Stimulated activated naive CD8-positive, alpha-beta T cell treated with anti-CD3 and anti-CD28 coated beads, Interleukin-15, Interleukin-2, amounts not matched to agents 100 U/mL and 50 U/mL, for 24 hours (primary cell): ENCODE measurements at places on chromosomes 12 and 14.
A peak's percentile ranks its signal among the peaks of the same experiment; 100 is the strongest.

DNA sequence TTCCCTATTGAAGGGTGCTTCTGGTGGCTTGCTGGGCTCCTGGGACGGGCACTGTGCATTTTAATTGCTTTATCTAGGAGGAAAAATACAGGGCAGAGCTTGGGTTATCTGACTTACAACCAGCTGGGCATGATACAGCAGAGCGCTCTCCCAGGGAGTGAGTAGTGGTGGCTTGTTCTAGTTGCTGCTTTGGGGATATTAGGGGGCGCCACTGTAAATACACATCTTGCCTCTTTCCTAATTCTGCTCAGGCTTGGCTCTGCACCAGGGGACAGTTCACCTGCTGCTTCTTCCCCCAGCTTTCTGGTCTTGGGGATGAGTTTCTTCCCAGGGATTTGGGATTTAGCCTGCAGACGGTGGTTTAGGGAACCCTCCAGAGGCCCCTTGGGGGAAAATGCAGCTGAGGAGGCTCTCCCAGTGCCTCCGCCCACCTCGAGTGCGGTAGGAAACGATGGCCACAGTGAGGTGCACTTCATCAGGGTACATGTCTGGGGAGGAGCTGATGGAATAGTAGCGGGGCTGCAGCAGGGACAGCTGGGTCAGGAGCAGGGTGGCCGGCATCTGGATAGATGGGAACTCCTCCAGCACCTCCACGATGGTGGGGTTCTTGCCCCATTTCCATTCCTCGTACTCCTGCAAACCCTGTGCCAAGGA lies 36.9 kb upstream of the FBXO21 start:
- no peak for DNase-seq

GRCh38 chr12:5305886-5306545 lies 125.9 kb upstream of the NTF3 start:
- no peak for DNase-seq

GRCh38 chr12:126998747-126999285 lies 1268.2 kb upstream of the TMEM132C start:
- no peak for DNase-seq

DNA sequence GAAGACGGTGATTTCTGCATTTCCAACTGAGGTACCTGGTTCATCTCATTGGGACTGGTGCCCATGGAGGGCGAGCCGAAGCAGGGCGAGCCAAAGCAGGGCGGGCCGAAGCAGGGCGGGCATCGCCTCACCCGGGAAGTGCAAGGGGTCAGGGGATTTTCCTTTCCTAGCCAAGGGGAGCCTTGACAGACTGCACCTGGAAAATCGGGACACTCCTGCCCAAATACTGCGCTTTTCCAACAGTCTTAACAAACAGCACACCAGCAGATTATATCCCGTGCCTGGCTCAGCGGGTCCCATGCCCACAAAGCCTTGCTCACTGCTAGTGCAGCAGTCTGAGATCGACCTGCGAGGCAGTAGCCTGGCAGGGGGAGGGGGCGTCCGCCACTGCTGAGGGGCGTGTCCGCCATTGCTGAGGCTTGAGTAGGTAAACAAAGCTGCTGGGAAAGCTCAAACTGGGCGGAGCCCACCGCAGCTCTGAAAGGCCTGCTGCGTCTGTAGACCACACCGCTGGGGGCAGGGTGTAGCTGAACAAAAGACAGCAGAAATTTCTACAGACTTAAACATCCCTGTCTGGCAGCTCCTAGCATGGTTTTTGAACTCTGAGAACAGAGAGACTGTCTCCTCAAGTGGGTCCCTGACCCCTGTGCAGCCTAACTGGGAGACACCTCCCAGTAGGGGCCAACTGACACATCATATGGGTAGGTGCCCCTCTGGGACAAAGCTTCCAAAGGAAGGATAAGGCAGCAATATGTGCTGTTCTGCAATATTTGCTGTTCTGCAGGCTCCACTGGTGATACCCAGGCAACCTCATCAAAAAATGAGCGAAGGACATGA lies 77.2 kb downstream of the BAZ1A start:
- no peak for DNase-seq

- DNase-seq, result peak; percentile 55
These were observed 3.8 kb downstream of the ETV6 start for GRCh38 chr12:11653215-11653753.

DNA sequence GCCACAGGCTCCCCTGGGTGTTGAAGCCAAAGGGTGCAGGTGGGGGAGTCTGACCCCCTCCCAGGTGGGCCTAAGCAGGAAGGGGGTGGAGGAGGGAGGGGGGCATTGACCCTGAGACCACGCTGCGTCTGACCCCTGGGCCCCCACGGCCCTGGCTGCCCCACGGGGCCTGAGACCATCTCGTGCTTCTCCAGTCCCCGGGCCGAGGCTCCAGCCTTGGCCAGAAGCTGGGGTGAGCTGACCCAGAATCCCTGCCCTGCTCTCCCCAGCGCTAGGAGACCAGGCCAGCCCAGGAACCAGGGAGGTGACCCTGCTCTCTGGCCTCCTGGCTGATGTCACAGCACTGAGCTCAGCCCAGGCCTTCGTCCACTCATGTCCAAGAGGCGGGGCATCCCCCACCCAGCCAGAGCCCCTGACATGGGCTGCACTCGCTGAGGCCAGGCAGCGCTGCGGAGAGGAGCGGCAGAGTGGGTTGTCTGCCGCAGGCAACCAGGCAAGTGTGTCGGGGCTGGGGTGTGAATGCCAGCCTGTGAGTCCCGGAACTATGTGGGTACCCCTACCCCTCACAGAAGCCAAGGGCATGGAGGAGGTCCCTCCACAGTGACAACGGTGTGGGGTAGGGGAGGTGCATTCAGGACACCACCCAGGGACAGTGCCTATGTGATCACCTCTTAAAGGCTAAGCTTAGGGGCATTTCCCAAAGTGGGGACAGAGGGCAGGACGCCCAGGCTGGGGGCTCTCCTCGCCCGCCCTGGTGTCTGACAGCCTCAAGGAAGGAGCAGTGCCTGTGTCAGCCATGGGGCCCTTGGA lies 6.3 kb downstream of the TRMT61A start:
- DNase-seq, result no peak

DNA sequence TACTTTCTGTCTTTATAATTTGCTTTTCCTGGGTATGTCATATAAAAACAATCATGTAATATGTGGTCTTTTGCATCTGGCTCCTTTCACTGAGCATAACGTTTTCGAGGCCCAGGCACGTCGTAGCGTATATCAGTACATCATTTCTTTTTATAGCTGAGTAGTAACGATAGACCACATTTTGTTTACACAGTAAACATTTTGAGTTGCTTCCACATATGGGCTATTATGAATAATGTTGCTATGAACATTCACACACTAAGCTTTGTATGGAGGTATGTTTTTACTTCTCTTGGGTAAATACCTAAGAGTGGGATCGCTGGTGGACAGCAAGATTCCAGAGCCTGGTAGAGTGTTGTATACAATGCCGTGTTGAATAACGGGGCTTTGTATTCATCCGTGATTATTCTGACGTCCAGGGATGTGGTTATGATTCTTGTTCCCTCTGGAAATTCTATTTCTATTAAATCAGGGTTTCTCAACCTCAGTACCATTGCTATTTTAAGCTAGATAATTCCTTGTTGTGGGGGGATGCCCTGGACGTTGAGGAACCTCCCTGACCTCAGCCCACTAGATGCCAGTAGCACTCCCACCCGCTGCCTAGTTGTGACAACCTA lies 38.9 kb upstream of the CIT start:
- DNase-seq, result no peak

DNA sequence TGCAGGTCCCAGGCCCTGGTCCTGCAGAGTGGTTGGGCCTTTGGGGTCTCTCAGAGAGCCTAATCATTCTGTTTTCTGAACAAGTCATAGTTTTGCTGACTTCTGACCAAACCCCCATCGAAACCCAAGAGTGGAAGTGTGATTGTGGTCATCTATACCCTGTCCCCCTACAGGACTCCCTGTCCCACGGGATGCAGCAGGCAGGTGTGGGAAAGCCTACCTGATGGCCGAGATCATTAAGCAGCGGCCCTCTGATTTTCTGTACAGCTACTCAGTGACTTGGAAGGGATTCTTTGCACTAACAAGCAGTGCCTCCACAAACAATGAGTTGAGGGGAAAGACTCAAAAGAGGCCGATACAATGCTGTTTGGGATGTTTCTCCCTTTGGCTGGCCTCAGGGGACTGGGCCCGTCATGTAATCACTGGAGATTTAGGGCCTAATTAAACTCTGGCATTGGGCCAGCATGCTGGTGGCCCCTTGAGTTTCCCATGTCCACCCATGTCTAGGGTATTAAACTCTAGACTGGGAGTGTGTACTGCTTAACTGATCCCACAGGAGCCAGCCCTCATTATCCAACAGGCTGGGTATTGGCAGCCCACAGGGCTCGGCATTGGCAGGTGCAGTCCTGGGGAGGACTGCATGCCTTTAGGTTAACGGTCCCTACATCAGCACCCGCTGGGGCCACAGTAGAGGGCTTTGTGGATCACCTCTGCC lies 192.8 kb downstream of the ZFP36L1 start:
- DNase-seq, result no peak

DNA sequence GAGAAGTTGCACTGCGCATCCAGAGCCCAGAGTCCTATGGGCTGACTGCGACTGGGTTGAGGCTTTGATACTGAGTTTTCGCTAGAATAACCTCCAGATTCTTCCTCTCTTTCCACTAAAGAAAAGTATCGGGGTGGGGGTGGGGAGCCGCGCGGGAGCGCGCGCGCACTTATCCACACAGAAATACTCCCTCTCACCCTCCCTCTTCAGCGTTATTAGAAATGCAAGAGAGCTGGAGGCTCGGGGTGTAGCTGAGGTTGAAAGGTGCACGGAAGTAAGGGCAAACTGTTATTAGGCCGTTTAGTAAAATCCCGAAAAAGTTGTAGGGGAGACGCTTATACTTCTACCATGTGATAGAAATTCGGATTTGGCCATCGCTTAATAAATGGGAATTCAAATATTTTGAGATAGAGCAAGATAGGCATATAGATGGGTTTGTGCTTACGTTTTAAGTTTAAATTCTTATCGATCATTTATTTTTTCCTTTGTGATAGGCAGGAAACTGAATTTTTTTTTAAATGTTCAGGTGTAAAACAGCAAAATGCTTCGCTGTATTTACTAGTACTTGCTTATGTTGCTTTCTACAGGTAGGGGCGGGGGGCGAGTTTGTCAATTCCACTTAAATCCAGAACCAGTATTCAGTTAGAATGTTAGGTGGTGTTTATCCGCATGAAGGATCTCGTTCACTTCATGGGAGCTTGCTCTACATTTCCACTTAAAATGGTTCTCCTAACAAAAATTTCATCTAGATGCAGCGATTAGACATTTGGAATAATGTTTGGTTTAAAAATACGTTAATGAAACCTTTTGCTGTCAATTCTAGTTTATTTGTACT lies 1.1 kb downstream of the ARHGAP5 start:
- no peak for DNase-seq

- no peak for DNase-seq
These were observed 136.4 kb downstream of the SLC35F4 start for GRCh38 chr14:57729208-57730187.

DNA sequence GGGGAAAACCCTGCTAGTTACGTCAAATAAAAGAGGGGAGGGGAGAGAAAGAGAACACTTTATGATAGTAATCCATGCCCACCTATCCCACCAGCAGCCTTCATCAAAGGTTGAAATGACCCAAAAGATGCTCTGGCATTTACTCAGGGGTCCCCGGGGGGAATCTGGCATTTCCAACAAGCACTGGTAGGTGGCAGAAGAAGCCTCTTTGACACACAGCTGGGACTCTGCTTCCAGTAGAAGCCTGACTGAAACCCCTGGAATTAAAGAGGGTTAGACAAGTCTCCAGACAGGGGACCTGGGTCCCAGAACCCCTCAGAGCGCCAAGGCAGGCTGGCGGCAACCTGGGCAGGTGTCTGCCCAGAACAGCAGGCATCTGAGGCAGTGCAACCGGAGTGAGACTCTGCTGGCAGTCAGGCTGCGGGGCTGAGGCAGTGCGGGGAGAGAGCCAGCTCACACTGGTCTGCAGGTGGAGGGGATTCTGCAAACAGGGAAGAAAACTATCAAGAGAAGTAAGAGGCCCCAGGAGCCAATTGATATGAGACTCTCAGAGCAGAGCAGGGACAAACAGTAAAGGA lies 85.0 kb upstream of the CAPRIN2 start:
- no peak for DNase-seq

DNA sequence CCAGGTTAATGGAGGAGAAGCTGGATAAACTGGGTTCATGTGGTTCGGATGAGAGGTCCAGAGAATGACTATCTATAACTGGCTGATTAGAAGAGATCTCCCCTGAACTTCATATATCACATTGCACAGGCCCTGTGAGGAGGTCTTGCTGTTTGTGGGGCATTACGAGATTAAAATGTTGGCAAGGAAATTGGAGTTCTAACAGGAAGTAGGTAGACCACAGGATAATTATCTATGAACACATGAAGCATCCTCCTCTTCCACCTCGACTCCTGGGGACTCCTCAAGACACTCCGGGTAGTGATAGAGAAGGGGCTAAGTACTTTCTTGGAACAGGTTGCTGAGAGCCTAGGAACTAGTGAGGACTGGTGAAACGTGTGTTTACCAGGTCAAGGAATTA lies 418.8 kb downstream of the KCNH5 start:
- no peak for DNase-seq

DNA sequence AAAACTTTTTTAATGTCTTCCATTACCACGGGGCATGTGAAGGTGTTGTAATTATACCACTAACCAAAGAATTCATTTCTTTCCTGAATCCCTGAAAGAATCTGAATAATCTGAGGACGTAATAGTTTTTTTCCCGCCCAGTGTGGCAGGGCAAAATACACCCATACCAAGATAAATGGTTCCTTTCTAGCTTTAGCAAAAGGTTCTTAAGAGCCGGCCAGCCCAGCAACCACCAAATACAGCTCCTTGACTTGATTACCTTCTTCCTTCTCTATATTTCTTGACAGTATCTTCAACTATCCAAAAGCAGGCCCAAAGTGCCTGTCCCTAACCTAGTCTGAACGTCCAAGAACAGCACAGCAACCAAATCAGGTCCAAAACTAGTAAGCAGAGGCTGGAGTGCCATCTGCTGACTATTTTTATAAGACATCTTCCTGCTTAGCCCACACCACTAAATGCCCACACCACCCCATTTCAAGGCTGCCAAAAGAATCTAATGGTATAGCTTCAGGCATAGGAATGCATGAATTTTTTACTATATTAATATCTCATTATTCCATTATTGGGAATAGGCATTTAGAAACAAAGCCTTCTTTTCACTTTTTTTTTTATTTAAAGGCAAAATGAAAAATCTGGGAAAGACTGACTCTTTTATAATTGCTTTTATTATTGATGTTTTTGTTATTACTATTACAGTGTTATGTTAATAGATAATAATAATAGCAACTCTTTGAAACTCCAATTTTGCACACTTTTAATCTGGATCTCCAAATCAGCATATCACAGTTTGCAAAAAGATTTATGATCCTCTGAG lies 524.4 kb downstream of the MED13L start:
- DNase-seq, result peak; percentile 3

- peak; percentile 38 for DNase-seq
These were observed 61.9 kb downstream of the SMUG1 start for GRCh38 chr12:54126696-54127537.

GRCh38 chr14:51396222-51396815 lies 156.3 kb downstream of the TMX1 start:
- no peak for DNase-seq

- no peak for DNase-seq
These were observed 848.7 kb upstream of the FOXG1 start for GRCh38 chr14:27917896-27918295.

- no peak for DNase-seq
These were observed 61.0 kb downstream of the HMGA2 start for GRCh38 chr12:65885312-65885711.

- DNase-seq, result no peak
These were observed 6.0 kb downstream of the TEDC1 start for GRCh38 chr14:105496831-105497591.

- DNase-seq, result no peak
These were observed 47.7 kb downstream of the PSMA6 start for GRCh38 chr14:35339761-35340406.

GRCh38 chr14:20807304-20808161 lies 4.9 kb upstream of the RNASE1 start:
- DNase-seq, result no peak
